ENCODE measurements at places on chromosomes 11 and 22. TPM values are rescaled to one million over a fixed set of nuclear protein-coding genes. Genes with fewer than 3 reads are reported as not detected.

DNA sequence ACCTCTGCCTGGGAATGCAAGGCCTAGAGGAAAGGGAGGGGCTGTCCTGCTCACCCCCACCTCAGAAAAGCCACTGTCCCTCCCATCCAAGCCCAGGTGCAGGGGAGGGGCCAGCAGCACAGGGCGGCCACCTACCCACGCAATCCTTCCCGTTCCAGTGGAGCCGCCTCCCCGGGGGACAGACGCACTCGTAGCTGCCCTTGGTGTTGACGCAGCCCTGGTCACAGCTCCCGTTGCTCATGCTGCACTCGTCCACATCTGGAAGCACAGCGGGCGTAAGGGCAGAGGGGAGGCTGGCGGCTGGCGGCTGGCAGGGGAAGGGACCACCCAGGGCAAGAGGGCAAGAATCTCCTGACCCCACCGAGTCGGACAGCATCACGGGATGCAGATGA is 40.3 kb upstream of the TTLL12 start:
- no peaks in the 10 kb centered on the region for H3K36me3 ChIP-seq
- DNase-seq, result no peak
- peaks cover 1% of the 10 kb centered on the region for H3K4me1 ChIP-seq
- H3K27ac ChIP-seq, result no peak overlapping the region
- no peak overlapping the region for H3K4me3 ChIP-seq

GRCh38 chr11:33089776-33090175 is 50.4 kb downstream of the TCP11L1 start:
- peaks cover 5% of the 10 kb centered on the region for H3K4me1 ChIP-seq
- no peak overlapping the region for H3K4me3 ChIP-seq
- H3K27ac ChIP-seq, result no peak overlapping the region

- no peaks in the 10 kb centered on the region for H3K36me3 ChIP-seq
- no peak overlapping the region for H3K27ac ChIP-seq
- no peak overlapping the region for H3K4me3 ChIP-seq
- H3K4me1 ChIP-seq, result no peaks in the 10 kb centered on the region
Measured at GRCh38 chr11:45333001-45333971, 47.1 kb upstream of the SYT13 start.

GRCh38 chr11:76665172-76665571 is 5.4 kb downstream of the LRRC32 start:
- no peak overlapping the region for H3K4me3 ChIP-seq
- H3K27me3 ChIP-seq, result no peaks in the 10 kb centered on the region
- no peaks in the 10 kb centered on the region for H3K36me3 ChIP-seq

DNA sequence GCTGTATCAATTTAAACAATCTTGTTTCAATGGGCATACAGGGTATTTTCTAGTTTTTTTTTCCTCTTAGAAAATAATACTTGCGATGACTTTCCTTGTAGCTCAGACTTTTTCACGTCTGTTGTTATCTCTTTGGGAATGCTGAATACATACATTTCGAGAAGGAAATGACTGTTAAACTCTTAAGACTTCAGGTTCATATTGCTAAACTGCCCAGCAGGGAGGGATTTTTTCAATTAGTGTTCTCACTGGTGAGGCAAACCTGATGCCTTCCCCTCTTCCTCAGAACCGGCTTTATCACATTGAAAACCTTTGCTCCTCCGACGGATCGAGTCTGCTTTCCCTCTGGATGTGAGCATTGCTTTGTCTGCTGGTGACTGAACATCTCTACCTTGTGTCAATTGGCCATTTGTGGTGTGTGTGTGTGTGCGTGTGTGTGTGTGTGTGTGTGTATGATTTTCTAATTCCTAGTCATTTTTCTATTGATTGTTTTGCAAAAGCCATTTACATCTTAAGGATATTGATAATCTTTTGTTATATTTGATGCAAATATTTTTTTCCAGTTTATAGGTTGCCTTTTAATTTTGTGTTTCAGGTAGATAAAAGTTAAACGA is 6.6 kb downstream of the NEAT1 start:
- DNase-seq, result no peak
- peaks cover under 1% of the 10 kb centered on the region for H3K36me3 ChIP-seq
- H3K4me1 ChIP-seq, result peaks cover 31% of the 10 kb centered on the region

- no peaks in the 10 kb centered on the region for H3K36me3 ChIP-seq
- peaks cover 12% of the 10 kb centered on the region for H3K4me1 ChIP-seq
- H3K4me3 ChIP-seq, result peak overlapping the region; percentile 86
- DNase-seq, result no peak
- H3K27me3 ChIP-seq, result no peaks in the 10 kb centered on the region
- H3K27ac ChIP-seq, result peak overlapping the region; percentile 84
Measured at GRCh38 chr11:64164392-64165312, 1.3 kb downstream of the MACROD1 start.

DNA sequence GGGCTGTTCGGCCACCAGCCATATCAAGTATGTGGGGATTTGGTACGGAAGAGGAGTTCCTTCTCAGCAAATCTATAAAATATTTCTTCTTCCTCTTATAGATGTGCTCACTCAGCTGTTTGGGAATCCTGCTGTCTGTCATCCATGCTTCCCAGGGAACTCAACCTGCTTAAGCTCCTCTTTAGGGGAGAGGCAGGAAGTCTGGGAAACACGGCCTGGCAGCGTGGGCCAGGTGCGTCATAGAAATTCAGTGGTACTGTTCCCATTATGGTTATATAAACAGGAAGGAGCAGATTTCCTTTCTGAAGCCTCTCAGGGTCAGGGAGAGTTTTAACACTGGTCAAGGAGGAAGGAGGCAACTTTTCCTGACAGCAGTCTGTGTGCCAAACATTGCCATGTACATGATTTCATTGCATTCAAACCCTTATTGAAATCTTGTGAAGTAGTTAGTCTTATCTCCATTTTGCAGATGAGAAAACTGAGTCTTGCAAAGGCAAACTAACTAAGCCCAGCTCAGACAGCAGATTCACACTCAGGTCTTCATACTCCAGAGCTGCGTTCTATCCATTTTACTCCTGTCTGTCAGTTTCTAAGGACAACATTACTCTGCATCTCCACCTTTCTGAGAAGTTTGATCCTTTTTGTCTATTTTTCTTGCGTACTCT is 35.4 kb upstream of the AMOTL1 start:
- H3K4me1 ChIP-seq, result no peaks in the 10 kb centered on the region
- no peak overlapping the region for H3K27ac ChIP-seq
- no peaks in the 10 kb centered on the region for H3K27me3 ChIP-seq

- H3K27me3 ChIP-seq, result no peaks in the 10 kb centered on the region
- H3K27ac ChIP-seq, result peak overlapping the region; percentile 93
- no peak overlapping the region for H3K4me3 ChIP-seq
- H3K36me3 ChIP-seq, result peaks cover 39% of the 10 kb centered on the region
- no peak for DNase-seq
Measured at GRCh38 chr11:130897262-130898182, 18.8 kb downstream of the SNX19 start.

DNA sequence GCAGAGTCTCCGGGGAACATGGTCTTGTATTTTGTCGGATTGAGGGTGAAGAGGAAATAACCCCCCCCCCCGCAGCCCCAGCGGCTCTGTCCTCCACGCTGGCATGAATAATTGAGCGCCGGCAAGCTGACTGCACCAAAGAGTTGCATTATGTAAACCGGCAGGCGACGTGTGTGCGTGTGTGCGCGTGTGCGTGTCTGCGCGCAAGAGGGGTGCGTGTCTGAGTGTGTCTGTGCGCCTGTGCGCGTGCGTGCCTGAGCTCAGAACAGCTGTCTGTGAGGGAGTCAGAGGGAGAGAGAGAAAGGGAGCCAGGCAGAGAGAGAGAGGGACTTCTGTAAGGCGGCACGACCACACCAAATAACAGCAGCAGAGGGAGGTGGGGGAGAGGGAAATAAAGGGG is 94.4 kb downstream of the SCN3B start:
- H3K27ac ChIP-seq, result no peak overlapping the region
- no peaks in the 10 kb centered on the region for H3K27me3 ChIP-seq
- DNase-seq, result no peak
- no peak overlapping the region for H3K4me3 ChIP-seq
- no peaks in the 10 kb centered on the region for H3K4me1 ChIP-seq

- DNase-seq, result no peak
- no peak overlapping the region for H3K27ac ChIP-seq
- H3K36me3 ChIP-seq, result no peaks in the 10 kb centered on the region
- no peaks in the 10 kb centered on the region for H3K4me1 ChIP-seq
- H3K4me3 ChIP-seq, result no peak overlapping the region
Measured at GRCh38 chr11:107669893-107670601, 41.8 kb downstream of the SLN start.

DNA sequence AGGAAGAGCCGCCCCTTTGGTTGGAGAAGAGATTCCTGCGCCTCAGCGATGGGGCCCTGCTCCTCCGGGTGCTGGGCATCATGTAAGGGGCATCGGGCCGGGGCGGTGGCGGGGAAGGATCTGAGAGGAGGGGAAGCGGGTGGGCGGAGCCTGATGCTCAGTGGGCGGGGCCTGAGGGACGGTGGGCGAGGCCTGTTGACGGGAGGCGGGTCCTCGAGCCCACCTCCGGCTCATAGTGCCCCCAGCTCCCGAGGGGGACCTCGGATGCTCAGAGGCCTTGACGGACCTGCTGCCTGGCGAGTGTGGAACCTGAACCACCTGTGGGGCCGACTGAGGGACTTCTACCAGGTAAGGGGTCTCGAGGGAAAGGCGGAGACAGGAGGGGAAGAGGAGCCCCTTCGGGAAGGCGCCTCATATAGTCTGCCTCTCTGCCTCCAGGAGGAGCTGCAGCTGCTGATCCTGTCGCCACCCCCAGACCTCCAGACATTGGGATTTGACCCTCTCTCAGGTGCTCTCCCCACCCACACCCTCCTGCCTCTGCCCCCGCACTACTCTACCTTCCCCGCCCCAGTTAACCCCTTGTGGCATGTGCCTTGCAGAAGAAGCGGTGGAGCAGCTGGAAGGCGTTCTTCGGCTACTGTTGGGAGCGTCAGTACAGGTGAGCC is 799 bp downstream of the CCDC88B start:
- no peaks in the 10 kb centered on the region for H3K36me3 ChIP-seq
- H3K4me1 ChIP-seq, result no peaks in the 10 kb centered on the region
- no peak overlapping the region for H3K4me3 ChIP-seq
- no peaks in the 10 kb centered on the region for H3K27me3 ChIP-seq

DNA sequence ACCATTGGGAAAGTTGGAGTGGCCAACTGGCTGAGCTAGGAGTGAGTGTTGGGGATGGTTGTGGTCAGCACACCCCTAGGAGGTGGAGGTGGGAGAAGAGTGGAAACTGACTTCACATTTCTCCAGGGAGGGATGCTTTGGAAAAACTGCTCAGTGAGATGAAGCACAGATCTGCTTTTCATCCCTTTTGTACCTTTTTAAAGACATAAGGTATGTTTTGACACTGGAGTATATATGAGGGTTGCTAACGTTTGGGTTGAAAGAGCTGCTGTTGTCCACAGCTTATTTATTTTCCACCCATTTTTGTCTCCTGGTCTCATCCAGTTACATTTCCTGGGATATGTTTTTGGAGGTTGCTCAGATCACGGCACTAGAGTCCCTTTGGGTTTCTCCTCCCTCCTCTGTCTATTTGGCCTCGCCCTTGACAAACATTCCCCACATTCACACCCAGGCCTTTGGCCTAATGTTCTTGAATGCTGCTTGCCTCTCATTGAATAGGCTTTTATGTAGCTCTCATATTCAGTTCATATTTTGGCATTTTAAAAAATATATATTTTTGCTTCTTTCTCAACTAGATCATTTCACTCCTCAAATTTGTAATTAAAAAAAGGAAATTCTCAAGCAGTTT is 8.3 kb downstream of the SREBF2 start:
- no peak overlapping the region for H3K27ac ChIP-seq
- no peaks in the 10 kb centered on the region for H3K27me3 ChIP-seq
- no peak overlapping the region for H3K4me3 ChIP-seq
- peaks cover 63% of the 10 kb centered on the region for H3K4me1 ChIP-seq
- H3K36me3 ChIP-seq, result peaks cover 7% of the 10 kb centered on the region

GRCh38 chr11:88312628-88313027 is 24.9 kb downstream of the CTSC start:
- peaks cover 1% of the 10 kb centered on the region for H3K4me1 ChIP-seq
- H3K27ac ChIP-seq, result no peak overlapping the region
- H3K4me3 ChIP-seq, result no peak overlapping the region
- H3K36me3 ChIP-seq, result no peaks in the 10 kb centered on the region
- no peak for DNase-seq

DNA sequence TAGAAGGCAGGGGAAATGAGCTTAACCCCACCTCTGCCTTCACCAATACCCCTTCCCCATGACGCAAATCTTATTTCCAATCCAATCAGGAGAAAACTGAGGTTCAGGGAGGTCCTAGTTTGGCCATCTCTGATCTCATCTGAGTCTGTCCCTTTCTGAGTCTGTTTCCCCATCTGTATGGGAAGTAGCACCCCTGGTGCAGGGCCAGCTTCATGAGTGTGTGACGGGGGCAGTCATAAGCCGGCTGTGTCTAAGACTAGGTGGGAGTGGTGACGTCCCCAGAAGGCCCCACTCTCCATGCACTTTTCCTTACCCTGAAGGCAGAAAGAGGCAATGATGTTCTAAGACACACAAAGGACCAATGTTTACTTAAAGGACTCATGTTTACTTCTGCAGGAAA is 72.3 kb downstream of the MN1 start:
- no peaks in the 10 kb centered on the region for H3K36me3 ChIP-seq
- H3K27me3 ChIP-seq, result no peaks in the 10 kb centered on the region
- no peak for DNase-seq
- no peak overlapping the region for H3K4me3 ChIP-seq
- no peaks in the 10 kb centered on the region for H3K4me1 ChIP-seq

DNA sequence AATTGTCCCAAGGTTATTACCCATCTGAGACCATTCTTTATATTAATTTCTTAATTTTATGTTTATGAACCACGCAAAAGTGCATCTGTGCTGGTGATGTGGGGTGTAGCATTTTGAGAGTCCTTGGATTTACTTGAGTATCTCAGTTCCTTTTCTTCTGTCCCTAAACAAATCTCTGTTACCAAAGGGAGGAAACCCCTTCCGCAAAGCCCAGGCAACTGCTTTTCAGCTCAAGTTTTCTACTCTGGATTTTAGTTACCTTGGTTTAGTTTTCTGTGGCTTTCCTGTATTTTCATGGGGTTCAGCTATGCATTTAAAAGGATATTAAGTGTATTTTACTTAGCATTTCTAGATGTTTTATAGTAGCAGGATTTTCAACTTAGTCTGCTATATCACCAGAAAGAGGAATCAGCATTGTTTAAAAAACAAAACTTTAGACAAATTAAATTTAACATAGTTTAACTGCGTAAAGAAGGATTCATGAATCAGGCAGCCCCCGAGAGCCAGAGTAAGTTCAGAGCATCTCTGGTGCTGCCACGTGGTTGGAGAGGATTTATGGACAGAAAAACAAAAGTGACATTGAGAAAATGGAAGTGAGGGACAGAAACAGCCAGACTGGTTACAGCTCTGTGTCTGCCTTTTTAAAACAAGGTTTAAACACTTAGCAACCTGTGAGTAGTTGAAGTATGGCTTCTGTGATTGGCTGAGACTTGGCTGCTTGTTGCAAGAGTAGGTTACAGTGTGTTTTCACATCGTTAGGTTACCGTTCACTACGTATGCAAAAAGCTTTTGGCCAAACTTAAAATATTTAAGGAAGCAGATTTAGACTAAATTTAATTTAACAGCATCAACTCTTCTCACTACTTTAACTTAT is 9.6 kb downstream of the ADM start:
- no peaks in the 10 kb centered on the region for H3K36me3 ChIP-seq
- DNase-seq, result no peak
- H3K27ac ChIP-seq, result no peak overlapping the region
- H3K4me1 ChIP-seq, result peaks cover 4% of the 10 kb centered on the region
- H3K4me3 ChIP-seq, result no peak overlapping the region

Gene WBP2NL
- polyA plus RNA-seq, result 0.12 TPM

Gene CD3E
- polyA plus RNA-seq, result 2.1 TPM

Gene POU2AF2
- not detected for polyA plus RNA-seq

Gene RFPL2
- polyA plus RNA-seq, result 0.07 TPM

Gene PPP6R2
- polyA plus RNA-seq, result 28.8 TPM

Gene OR8D4
- polyA plus RNA-seq, result not detected
